ENCODE measurements at places on chromosomes 11 and 22.

GRCh38 chr11:73281796-73282660 lies 9.9 kb downstream of the P2RY6 start:
- no peak for DNase-seq

- no peak for DNase-seq
Observed at GRCh38 chr22:46011627-46012181, 34.7 kb upstream of the WNT7B start.

GRCh38 chr11:119251114-119251513 lies 45.0 kb downstream of the CBL start:
- DNase-seq: no peak

GRCh38 chr22:40422558-40423309 lies 52.3 kb downstream of the SGSM3 start:
- DNase-seq: no peak

DNA sequence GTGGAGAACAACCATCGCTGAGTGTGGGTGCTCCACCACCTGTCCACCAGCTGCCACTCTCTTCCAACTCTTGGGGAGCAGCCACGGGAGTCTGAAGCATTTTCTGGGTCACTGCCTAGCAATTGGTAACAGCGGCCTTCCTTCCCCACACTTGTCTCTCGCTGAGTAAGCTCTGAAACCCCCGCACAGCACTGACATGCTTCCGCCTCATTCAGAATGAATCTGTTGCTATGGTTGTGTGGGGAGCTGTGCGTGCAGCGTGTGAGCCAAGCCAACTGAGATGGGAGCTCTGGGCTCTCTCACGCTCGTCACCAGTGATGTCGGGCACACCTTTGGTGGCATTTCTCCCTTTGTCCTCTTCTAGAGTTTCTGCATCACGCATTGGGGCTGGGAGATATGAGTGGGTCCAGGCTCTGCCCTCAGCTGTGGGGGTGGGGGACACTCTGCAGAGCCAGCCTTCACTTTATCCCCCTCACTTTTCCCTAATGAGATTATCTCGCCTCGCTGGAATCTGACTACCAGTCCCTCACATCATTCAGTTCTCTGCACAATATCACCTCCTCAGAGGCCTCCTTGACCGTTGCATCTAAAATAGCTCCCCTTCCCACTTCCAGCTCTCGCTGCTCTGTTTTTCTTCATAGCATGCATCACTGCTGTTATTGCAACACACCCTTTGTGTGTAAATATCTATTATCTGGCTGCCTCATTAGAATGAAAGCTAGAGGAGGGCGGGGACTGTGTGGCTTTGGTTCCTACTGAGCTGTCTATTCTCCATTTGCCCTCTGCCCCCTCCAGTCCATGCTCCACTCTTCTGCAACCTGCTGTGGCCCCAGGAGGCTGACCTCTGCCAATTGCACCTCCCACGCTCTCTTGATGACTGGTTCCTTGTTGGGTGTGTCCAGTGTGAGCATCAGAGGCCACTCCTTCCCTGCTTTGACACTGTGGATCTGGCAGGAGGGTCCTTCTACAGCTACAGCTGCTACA lies 569.9 kb upstream of the CADM1 start:
- no peak for DNase-seq

DNA sequence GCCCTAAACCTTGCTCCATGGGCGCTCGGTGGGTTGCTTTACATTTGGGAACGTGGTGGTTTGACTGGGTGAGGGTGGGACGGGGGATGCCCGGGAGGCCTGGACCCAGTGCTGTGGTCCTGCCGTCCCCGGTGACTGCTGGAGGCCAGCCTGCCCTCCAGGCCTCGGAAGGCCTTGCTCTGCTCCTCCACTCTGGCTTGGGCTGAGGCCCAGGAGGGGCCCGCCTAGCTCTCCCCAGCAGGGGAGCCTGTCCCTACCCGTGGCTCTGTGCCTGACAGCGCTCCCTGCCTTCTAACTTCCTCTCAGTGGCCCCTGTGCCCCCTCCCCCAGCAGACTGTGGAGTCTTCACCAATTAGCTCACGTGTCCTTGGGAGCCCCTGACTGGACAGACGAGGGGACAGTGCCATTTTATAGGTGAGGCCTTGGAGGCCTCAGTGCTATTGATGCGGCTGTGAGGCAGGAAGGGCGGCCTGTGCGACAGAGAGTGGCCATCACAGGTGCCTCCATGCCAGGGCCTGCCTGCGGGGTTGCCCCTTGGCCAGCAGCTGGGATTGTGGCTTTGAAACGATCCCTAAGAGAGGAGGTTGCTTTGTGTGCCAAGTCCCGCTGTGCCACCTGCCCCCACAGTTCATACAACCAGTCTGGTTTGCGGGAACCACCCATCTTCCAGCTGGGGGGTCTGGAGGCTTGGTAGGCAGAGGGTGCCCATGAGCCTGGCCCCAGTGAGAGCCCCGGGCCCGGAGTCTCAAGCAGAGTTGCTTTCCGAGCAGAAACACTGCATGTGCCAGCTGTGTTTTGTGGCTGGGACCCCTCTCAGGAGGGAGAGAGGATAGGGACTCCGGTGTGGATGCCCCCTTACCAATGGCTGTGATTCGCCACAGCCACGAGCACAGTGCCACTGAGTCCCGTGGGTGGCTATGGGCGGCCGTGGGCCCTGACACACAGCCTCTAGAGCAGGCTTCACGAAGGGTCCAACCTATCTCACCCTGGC lies 17.7 kb downstream of the TPCN2 start:
- no peak for DNase-seq

- peak; percentile 61 for DNase-seq
Observed at GRCh38 chr11:107799218-107799859, 59.2 kb downstream of the SLC35F2 start.

- peak; percentile 74 for DNase-seq
Observed at GRCh38 chr11:72471005-72471898, 36.9 kb upstream of the CLPB start.

GRCh38 chr22:18060646-18061620 lies 16.9 kb upstream of the PEX26 start:
- DNase-seq: no peak

- DNase-seq: no peak
Observed at GRCh38 chr11:122869622-122870021, 12.9 kb upstream of the JHY start.

- no peak for DNase-seq
Observed at GRCh38 chr11:77407613-77408012, 66.3 kb downstream of the PAK1 start.

DNA sequence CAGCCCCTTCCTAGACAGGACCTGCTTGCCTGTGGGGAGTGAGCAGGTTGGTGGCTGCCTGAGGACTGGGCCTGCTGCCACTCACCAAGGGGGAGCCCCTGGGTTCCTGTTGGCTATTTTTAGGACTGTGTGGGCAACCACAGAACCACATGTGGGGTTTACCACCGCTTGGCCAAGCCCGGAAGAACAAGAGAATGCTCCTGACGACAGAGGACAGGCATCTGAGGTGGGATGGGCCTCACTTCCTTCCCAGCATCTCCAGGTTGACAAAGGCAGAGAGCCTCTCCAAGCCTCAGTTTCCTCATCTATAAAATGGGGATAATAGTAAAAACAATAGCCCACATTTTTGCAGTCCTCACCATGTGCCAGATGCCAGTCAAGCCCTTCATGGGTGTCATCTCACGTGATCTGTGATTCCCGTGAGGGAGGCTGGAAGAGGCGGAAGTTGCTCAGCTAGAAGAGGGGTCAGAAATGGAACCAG lies 43.6 kb downstream of the LRRC32 start:
- peak; percentile 12 for DNase-seq

DNA sequence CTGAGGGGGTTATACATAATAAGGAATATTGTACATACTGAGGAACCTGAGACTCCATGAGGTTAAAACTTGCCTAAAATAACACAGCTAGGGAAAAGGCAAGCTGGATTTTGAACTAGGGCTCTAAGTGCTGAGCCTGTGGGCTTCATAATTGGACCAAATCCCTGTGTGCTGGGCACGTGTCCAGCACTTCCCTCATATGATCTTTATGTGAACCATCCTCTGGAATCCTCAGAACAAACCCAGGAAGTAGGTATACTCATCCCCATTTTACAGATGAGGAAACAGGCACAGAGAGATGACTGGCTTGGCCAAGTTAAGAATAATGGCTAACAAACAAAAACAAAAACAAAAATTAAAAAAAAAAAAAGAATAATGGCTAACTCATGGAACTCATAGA lies 14.9 kb downstream of the RTN4RL2 start:
- DNase-seq: no peak

- DNase-seq: no peak
Observed at GRCh38 chr11:129815596-129816461, at the start of gene TMEM45B. Gene TMEM45B, plus strand, starts transcription at chr11:129815848. Its CDS starts 36,635 bp downstream, at chr11:129852483.

GRCh38 chr11:29184939-29185890 lies 831.6 kb downstream of the KCNA4 start:
- no peak for DNase-seq

GRCh38 chr11:61893981-61894380 lies 2.6 kb upstream of the FADS3 start:
- DNase-seq: no peak

DNA sequence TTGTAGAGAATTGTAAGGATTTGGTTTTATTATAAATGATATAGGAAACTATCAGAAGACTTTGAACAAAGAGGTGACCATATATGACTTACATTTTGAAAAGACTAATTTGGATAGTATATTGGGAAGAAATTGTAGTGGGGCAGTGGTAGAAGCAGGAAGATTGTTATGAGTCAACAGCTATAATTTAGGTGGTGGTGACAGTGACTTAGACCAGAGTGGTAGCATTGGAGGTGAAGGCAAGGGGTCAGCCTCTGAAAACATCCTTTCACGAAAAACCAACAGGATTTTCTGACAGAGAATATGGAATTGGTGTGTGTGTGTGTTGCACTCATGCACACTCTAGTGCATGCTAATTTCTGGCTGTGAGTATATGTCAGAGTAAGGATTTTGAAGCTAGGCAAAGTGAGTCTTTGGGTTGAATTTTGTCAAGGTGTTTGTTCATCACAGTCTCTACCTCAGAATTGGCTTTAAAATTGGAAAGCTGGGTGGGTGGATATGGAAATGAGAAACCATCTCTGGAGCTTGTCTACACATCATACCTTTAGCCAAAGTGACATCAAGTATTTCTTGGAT lies 8.2 kb upstream of the HBE1 start:
- no peak for DNase-seq

DNA sequence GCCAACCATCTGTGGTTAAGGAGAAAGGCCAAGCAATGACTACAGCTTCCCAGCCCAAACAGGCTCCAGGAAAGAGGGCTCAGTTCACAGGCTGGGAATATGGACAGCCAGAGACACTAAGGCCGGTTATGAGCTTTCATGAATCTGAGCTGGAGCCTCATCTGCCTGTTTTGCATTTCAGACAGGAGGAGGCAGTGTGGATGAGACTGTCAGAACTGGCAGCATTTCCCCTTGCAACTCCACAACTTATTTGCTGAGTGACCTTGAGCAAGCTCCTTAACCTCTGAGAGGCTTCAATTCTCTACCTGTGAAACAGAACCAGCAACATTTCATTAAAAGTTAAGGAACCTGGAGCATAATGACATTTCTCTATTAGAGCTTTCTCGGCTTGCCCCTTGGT lies 264.0 kb downstream of the ETS1 start:
- DNase-seq: peak; percentile 22

GRCh38 chr11:12897867-12898266 lies 111.2 kb upstream of the RASSF10 start:
- DNase-seq: no peak

- no peak for DNase-seq
Observed at GRCh38 chr11:7844521-7844920, 47.8 kb upstream of the OR5P2 start.

DNA sequence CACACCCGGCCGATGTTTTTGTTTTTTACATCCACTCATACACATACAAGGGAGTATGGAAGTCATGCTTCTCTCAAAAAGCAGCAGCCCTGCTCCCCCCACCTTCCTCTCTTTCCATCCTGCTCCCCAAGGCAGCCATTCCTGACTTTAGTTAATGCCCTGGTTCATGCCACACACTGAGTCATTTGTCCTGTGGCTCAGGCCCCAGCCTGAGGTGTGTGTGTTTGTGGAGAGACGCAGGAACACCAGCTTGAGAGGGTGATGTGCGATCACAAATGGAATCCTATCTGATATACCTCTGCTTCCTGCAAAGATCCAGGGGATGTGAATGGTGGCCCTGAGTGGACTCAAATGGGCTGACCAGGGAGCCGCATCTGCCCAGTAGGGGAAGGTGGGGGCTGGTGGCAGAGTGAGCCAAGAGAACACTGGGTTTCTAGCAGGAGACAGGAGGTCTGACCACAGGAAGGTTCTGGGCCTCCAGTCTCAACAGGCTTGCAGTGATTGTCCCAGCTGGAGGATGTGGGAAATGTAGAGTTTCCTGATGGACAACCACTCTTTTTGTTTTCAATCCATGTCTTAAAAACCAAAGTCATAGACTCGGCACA lies 86.7 kb downstream of the OSBP2 start:
- DNase-seq: no peak

GRCh38 chr22:40044870-40045834 lies 50.4 kb downstream of the FAM83F start:
- peak; percentile 85 for DNase-seq

GRCh38 chr22:36757668-36758211 lies 18.2 kb downstream of the IFT27 start:
- DNase-seq: peak; percentile 77

DNA sequence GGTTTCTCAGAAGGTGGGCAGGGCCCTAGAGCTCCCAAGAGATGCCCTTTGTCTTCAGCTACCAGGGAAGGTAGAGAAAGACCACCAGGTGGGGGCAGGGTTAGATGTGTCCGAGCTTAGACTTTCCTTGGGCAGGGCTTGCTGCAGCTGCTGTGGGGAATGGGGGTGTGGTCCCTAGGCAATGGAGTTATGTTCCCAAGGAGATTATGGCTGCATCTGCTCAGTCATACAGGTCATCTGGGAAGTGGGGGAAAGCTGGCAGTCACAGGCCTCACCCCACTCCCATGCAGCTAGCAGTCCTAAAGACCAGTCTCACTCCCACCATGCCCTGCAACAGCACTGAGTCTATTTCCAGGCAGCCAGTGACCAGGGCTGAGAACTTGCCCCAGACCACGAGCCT lies 29.5 kb downstream of the MMP27 start:
- no peak for DNase-seq

DNA sequence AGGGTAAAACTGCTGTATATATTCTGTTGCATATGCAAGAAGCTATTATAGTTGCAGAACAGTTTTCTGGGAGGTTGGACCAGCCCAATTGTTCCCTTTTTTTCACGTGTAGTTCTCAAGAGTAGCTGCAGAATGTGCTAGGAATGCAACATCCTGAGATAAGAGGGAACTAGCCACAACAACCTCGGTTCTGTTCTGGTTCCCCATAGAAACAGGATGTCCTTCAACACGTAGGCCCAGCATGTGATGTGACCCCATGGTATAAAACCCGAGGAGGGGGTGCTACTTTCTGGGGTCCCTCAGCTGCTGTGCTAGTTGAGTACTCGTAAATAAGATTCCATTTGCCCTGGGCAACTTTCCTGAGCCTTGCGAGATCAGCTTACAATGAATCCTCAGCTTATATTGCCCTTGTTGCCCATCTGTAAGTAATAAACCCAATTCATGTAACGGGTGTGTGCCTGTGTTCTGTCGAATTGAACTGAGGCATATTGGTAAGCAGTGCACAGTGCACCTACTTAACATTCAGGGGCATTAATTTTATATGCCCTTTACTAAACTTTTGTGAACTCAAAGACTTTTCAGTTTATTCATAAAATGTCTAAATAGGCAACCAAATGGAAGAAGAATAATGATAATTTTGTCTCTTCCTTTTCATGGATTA lies 23.0 kb upstream of the TRAF6 start:
- DNase-seq: no peak

GRCh38 chr11:59755701-59756557 lies 753 bp downstream of the STX3 start:
- peak; percentile 16 for DNase-seq

Data from DND-41 (cell line).